GM23338 (cell line): ENCODE measurements at places on chromosomes 3 and 15.
A peak's percentile ranks its signal among the peaks of the same experiment; 100 is the strongest.

- peak; percentile 5 for DNase-seq
These were observed 283.8 kb upstream of the NR2F2 start for GRCh38 chr15:96046620-96047240.

GRCh38 chr3:138469874-138470273 is 35.5 kb downstream of the ESYT3 start:
- DNase-seq: no peak

- no peak for DNase-seq
These were observed 228.3 kb downstream of the CLSTN2 start for GRCh38 chr3:140163159-140163763.

GRCh38 chr3:148289159-148289558 is 408.5 kb upstream of the AGTR1 start:
- DNase-seq: no peak

DNA sequence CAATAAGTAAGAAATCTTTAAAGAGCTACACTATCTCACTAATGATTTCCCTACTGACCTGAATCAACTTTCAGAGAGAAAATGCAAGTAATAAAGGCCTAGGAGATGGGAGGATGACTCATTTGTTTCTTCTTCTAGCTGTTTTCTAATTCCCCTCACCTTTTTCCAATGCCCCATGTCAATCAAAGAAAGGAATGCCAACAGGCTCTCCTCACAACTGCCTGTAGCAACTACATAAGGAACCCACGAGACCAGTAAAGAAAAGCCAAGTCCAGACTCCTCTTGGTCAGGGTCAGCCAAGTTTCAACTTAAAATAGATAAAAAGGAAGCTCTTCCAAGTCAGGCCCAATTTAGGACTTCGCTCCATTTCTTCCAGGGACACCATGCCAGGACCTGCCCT is 201.9 kb downstream of the TNIK start:
- DNase-seq: peak; percentile 15

- no peak for DNase-seq
These were observed 171.0 kb upstream of the NECTIN3 start for GRCh38 chr3:110900576-110900975.
